ENCODE measurements at places on chromosomes 3 and 15.

DNA sequence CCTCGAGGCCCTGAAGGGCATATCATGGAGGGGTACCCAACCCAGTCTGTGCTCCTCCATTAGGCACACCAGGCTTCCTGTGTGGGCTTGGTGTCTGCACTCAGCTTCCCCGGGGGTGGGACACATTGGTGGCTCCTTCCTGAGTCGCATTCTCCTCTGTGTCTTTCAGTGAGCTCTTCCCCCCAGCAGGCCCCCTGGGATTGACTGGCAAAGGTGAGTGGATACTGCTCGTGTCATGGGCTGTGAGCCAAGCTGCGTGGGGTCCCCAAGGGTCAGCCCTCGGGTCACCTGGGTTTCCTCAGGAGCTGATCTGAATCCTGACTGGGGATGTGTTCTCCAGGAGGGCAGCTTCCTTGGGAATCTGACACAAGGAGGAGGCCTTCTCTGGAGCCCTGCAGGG is 231.0 kb downstream of the SNRPN start:
- no peak for DNase-seq

- DNase-seq = peak; percentile 20
Measured at GRCh38 chr3:10888518-10889090, 72.6 kb downstream of the SLC6A11 start.

- no peak for DNase-seq
Measured at GRCh38 chr3:263393-263792, 66.8 kb downstream of the CHL1 start.

GRCh38 chr3:39142067-39142466 is 11.3 kb downstream of the CSRNP1 start:
- DNase-seq = no peak

GRCh38 chr3:127542441-127542952 is 48.0 kb downstream of the TPRA1 start:
- DNase-seq = no peak

GRCh38 chr3:61727435-61727834 is 166.1 kb downstream of the PTPRG start:
- no peak for DNase-seq

DNA sequence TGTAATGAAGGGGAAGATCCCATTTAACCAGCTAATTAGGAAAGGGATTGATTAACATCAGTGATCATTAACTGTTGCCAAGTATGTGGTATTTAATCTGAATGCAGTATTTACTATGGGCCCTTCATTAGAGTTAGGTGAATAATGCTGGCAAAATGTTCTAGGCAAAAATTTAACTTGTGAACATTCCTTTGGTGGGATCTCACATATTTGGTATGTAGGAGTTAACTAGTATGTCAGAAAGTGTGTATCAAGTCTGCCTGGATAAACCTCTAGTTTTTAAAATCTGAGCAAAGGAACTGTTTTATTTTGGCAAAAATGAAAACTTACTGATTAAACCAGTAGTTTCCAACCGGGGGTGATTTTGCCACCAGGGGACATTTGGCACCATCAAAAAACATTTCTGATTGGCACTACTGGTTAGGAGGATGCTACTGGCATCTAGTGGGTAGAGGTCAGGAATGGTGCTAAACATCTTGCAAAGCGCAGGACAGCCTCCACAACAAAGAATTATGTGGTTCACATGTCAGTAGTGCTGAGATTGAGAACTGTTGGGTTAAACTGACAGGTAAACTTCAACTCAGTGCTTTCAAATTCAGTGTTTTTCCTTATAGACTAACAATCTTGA is 22.5 kb downstream of the LRTM1 start:
- no peak for DNase-seq

All from CD14-positive monocyte (primary cell).